GM06990 (cell line): ENCODE measurements at places on chromosomes 6 and 20.

- DNase-seq: no peak
These were observed 107.0 kb downstream of the CD83 start for GRCh38 chr6:14224359-14225103.

- no peak for DNase-seq
These were observed 266.0 kb upstream of the SOX4 start for GRCh38 chr6:21327326-21328112.

- no peak for DNase-seq
These were observed 32.3 kb upstream of the SULF2 start for GRCh38 chr20:47817573-47817972.

DNA sequence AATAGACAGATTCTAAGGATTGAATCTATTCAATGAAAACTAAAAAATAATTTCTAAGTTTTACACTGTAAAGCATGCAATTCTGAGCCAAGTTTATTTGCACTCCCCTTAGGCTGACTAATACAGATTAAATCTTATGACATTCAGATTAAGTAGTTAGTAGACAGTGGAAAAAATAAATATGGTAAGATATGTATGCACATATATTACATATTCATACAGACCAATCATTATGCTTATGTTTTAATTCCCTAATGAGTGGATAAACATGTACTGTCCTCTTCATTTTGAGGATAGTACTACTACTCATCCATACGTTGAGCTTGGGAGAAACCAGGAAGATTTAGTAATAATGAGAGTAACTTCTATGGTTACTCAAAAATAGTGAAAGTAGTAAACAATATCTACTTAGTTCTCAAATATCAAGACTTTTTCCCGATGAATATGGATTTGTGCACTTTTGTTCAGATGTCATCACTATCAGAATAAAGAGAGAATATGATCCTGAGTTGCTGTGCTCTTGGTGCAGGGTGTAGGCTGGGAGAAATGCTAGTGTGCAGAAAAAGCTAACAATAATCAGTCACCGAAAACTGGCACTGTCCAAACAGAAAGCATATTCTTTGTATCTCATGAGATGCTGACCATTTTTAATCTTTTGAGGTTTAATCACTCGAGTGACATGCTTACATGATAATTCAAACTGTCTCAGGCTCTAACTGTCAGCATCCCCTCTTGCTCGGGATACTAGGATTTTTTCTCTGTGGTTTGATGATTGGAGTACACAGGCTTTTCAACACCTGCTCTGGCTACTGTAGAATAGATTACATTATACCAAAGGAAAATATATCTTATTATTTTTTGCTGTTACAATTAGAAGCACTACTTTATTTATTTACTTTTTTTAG lies 111.6 kb downstream of the EPHA7 start:
- DNase-seq: no peak

DNA sequence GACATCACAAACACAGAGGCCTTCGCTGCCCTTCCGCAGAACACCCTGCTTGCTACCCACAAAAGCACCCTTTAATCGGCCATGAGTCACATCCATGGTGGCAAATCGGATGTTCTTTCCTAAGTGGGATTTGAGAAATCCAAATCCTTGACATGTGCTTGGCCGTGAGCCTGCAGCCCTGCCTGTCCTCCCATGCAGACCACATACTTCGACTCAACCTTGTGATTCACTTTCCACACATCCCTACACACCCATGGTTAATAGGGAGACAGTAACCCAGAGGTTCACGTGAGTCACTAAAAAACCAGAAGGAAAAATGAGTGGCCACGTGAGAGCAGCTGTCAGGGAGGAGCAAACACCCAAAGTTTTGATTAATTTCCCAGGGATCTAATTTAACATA lies 19.4 kb downstream of the RAMACL start:
- DNase-seq: no peak
